ENCODE measurements at places on chromosomes 4 and X.
A peak's percentile ranks its signal among the peaks of the same experiment; 100 is the strongest.

DNA sequence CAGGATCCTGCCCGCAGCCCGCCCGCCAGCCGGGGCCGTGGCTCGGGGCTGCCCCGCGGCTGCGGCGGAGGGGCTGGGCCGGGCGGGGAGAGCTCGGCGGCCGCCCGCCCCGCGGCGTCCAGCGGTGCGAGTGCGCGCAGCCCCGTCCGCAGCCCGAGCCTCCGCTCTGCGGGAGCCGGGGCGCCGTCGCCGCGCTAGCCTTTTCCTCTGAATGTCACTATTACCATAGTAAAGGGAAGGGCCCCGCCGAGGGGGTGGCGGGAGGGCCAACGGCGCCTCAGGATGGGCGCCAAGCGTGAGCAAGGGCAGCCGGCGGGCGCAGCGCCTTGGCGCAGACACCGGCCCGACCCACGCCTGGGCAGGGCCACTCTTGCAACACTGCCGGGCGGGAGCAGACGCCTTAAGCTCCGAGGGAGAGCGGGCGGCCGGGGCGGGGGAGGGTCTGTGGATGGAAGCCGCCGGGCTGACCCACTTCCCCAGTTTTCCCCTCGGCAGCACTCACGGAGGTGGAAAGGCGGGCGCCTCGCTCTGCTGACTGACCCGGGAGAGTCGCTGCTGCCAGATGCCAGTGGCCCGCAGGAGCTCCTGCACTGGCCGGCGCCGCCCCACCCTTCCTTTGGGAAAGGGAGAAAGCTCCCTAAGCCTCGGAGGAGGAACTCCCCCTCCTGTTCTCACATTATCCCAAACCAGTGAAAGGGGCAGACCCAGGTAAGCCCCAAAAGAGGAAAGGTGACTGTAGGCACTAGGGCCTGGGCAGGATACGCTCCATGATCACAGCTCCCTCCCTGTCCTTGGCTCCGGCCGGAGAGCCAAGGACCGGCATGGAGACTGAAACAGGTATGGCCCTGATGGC is 329.4 kb downstream of the HNRNPD start:
- DNase-seq = peak; percentile 60

- DNase-seq = no peak
These were observed 345 bp downstream of the SLC6A8 start for GRCh38 chrX:153688071-153688470.

DNA sequence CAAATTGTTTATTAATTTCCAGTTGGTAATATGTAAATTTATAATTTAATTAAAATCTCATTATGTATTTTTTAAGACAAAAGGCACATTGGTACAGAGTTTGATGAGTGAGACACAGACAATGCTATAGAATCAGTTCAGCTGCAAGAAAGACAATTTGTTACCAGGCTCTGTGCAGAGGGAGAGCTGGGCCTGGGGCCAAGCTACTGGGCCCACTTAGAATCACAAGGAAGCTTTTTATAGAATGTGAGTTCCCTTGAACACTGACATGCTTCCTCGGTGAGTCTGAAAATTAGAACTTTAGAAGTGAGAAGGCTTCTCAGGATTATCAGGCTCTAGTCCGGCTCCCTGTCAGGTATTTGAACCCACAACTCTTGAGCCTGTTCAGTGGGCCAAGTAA is 129.0 kb downstream of the AFF2 start:
- no peak for DNase-seq

DNA sequence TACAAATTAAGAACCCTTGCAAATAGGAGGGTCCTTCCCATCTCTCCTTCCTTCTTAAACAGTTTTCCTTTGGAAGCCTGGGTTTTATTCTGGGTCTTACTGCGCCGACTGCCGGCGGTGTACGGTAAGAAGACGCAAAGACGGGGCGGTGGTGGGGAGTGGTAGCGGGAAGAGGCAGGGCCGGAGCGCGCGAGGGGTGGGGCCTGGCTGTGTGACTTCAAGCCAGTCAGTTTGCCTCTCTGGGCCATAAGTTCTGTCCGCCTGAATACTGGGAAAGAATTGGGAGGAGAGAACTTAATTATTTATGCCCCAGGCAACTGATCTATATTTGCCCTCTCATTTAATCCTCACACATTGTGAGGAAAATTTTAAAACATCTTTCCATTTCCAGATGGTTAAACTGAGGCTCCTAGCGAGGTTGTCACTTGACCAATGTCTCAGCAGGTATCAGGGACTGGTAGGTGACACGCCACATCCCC is 726 bp upstream of the KANTR start:
- peak; percentile 80 for DNase-seq

DNA sequence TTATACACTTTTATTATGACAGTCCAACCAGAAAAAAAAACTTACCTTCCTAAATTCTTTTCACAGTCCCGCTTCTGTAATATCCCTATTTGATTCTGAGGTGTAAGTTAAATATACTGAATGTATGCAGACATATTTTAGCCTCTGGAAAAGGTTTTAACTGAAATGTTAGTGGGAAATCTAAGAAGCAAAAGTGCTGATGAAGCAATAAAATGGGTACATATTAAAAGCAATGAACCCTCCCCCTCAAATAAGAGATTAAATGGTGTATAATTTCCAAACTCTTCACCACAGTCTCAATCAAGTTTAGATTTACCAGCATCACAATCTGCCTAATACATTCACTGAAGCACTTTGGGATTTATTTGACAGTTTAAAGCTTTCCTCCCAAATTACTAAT is 688.3 kb upstream of the DIAPH2 start:
- no peak for DNase-seq

DNA sequence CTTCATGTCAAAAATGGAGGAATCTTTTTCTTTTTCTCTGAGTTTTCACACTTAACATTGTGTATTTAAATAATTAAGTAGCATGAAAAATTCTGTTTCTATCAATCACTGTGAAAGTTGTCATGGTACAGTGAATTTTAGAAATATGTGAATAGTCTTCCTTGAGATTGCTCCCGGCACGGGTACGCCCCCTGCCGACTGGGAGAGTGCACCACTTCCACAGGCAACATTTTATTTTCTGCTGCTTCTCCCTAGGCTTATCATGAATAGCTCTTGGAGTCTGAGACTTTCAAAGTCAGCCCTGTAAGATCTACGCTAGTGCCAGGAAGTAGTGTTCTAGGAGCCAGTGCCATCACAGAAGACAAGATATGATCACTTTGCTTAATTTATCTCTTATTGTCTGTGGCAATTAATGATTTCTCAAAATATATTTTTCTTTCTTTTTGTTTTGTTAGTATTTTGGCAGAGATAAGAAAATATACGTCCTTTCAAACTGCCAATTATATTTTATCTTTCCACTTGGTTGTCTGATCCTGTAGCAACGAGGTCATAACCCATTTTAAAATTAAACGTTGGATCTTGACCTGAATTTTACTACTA is 763.8 kb upstream of the AADAT start:
- DNase-seq = peak; percentile 47

DNA sequence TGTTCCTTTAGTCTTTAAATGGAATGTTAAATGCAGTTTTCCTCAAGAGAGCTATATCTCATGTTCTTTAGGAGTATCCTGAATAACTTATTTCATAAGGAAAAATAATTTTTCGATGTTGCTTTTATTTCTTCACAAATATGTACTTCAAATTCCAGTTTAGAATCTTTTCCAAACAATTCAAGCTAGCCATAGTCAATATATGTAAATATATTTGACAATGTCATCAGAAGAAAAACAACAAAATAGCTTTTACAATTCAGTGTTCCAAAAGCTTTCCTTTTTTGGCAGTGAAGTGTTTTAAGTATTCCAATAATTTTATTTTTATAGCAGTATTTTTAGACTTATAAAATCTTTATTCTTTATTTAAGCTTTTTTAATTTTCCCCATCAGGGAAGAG is 1532.0 kb downstream of the PCDH18 start:
- no peak for DNase-seq

DNA sequence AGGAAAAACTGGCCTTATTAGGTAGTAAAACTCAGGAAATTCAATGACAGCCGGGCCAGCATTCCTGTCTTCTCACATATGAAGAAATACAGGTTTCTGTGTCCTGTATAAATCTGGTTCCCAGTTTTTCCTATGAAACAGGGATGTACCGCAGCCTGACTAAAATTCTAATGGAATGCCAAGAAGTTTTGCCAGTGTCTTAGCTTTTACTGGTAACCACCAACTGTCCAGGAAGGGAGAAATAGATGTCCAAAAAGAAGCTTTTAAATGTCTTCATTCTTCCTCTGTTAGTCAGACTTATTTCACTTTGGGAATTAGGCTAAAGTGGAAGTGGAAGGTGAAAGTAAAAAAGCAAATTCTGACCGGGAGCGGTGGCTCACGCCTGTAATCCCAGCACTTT is 108.0 kb upstream of the TBL1X start:
- DNase-seq = no peak

DNA sequence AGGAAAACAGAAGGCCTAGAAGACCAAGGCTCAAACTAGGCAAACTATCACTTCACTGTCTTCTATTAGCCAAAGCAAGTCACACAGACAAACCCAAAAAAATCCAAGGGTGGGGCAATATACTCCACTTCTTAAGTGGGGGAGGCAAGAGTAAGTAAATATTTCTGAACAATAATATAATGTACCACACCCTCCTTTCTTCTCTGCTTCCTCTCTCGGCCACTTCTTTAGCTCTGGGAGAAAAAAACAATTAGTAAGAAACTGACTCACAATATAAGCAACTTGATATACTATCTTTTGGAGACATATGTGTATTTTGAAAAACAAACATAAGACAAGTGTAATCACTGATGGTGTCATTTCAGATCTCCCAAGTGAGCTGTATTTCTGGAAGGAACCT is 14.8 kb downstream of the DCAF8L1 start:
- no peak for DNase-seq

DNA sequence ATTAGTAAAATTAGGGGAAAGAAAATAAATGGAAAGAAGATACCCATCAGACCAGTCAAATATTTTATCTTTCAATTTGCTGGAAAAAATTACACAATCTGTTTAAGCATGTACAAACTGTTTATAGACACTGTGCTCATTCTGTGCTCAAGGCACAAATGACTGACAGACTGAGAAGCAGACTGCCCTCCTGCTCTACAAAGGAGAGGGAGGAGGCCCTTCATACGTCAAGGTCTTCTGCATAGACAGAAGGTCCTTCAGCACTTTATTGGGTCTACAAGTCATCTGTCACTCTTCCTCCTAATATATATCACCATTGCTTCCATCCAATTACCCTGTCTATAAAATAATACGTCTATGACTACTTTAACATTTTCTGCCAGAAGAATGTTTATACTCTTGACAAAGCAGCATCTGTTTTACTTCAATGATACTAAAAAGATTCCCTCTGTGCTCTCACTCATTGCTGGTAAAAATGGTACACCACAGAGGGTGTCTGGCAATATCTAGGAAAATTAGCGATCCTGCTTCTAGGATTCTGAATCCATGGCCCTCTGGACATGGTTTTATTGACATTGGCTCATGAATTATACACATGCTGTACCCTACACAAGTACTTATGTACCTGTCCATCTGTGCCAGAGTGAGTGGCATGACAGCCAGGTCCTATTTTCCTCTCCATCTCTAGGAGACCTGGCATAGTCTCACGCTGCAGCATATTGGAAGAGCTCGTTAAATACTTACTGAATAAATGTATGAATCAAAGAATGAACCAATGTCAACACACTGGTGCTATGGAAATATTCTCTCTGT is 11.3 kb downstream of the SLC10A6 start:
- no peak for DNase-seq

GRCh38 chrX:74500555-74500954 is 79.3 kb downstream of the SLC16A2 start:
- DNase-seq = no peak

DNA sequence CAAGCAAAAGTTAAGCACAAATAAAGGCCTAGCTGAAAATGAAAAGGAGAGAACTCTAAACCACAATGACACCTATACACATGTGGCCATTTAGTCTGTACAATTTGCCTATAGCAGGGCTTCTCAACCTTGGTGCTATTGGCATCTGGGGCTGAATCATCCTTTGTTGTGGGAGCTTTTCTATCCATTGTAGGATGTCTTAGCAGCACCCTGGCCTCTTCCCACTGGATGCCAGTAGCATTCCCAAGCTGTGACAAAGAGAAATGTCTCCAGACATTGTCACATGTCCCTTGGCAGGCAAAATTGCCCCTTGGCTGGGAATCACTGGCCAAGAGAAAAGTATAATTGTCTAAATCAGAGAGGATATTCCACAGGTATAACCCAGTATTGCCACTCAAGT is 13.5 kb upstream of the PRPS2 start:
- DNase-seq = no peak

- peak; percentile 90 for DNase-seq
These were observed 46.9 kb upstream of the RHOH start for GRCh38 chr4:40149960-40150385.

GRCh38 chrX:143340190-143340589 is 177.1 kb downstream of the SPANXN3 start:
- no peak for DNase-seq

DNA sequence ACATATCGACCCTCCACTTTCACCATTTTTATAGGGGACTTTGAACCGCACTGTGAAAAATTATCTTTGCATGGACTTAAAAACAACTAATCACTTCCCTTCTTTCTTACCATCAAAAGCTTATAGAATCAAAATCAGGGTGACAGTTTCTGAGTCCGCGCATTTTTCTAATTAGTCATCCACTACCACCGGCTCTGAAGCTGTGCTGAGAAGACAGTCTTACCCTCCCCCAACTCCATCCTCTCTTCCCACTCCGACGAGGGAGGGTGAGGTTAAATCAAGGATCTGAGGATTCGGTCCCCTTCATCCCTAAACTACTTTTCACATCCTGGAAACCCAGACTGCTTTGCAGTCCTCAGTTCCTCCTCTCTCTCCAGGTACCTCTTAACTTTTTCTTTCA is 4.2 kb downstream of the DCTD start:
- no peak for DNase-seq

DNA sequence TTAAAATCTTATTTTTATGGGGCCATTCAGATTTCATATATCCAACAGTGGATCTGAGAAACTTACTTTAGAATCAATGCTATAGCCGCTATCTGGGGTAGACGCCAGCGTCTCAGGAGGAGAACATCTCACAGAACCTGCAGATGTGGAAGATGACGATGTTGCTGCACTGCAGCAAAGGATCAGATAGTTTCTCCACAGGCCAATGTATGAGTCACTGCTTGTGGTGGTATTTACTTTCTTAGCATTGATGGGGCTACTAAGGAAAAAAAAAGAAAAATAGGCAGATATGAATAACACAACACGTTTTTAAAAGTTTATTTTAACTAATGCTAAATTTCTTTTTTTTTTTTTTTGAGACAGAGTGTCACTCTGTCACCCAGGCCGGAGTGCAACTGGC is 85.9 kb downstream of the ZAR1 start:
- no peak for DNase-seq

DNA sequence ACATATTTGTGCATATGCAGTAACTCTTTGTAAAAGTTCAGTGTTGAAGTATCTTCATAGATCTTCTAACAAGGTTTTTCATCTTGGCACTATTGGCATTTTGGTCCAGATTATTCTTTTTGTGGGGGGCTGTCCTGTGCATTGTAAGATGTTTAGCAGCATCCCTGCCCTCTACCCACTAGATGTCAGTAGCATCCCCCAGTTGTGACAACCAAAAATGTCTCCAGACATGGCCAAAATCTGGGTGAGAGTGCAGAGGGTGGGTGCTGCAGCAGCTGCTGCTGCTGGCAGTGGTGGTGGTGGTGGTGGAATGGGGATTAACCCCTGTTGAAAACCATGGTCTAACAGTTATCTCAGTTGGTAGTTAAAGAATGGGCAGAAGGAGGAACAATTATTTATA is 370.0 kb downstream of the GPAT3 start:
- DNase-seq = no peak

Measured in common myeloid progenitor, CD34-positive (primary cell).